ENCODE measurements at places on chromosomes 1 and 21. TPM values are rescaled to one million over a fixed set of nuclear protein-coding genes. Genes with fewer than 3 reads are reported as not detected.
A peak's percentile ranks its signal among the peaks of the same experiment; 100 is the strongest.

DNA sequence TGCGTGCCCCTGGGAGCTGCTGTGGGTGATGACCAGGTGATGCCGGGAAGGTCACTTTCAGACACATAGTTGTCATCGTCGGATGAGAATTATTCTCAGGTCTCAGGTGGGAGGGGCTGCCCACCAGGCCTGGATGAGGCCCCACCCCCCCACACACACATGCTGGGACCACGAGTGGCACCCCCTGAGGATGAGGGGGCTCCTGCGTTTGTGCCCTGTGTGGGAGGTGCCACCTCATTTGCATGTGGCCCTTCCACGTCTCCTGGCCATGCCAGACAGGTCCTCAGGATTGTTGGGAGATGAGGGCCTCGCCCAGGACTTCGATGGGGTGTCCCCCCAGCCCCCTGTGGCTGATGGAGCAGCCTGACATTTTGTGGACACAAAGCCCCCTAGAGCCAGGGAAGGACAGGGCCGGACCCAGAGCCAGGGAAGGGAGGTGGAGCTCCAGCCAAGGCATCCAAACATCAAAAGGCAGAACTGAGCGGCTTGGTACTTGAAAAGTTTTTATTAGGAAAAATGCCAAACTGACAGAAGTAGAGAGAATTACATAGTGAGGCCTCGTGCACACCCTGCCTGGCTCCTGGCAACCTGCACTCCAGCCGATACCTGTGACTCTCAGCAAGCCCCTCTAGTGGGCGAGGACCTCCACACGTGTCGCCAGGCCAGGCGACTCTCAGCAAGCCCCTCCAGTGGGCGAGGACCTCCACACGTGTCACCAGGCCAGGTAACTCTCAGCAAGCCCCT is 55.7 kb downstream of the PRKCZ start:
- no peak for DNase-seq

DNA sequence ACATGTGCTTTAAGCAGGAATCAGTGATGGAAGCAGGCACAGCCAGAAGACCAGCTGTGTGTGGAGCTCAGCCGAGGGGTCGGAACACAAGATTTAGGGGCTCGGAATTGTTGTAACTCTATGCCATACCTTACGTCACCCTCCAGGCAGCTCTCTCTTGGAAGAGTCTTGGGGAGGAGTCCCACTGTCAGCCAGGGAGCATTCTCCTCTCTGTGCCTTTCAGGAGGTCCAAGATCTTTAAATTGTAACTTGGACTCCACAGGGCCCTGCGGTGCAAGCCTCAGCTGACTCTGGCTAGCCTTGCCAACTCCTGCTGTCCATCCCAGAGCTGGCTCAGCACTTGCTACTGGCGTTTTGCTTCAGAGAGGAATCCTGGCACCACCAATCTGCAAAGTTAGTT is 26.4 kb upstream of the ROR1 start:
- no peak for DNase-seq

- DNase-seq = peak; percentile 16
These were observed 95.1 kb downstream of the RERE start for GRCh38 chr1:8722366-8722765.

DNA sequence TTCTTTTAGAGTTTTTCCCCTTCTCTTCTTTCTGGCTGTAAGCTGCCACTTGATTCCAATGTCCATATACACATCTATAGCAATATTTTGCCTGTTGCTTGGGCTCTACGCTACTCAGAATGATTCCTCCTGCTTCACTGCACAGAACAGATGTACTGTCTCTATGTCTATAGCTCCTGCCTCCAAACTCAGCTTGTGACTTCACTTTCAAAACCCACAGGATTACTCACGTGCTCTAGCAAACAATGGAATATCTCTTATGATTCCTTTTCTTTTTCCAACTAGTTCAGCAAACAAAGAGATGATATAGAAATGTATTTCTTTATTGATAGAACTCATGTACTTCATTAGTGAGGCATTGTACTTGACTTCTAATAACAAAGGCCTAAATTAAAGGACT is 80.5 kb upstream of the SOX13 start:
- DNase-seq = no peak

GRCh38 chr1:168079761-168080160 is 57.0 kb downstream of the GPR161 start:
- DNase-seq = peak; percentile 20

- peak; percentile 23 for DNase-seq
These were observed 602 bp upstream of the RIMKLA start for GRCh38 chr1:42379794-42380585.

DNA sequence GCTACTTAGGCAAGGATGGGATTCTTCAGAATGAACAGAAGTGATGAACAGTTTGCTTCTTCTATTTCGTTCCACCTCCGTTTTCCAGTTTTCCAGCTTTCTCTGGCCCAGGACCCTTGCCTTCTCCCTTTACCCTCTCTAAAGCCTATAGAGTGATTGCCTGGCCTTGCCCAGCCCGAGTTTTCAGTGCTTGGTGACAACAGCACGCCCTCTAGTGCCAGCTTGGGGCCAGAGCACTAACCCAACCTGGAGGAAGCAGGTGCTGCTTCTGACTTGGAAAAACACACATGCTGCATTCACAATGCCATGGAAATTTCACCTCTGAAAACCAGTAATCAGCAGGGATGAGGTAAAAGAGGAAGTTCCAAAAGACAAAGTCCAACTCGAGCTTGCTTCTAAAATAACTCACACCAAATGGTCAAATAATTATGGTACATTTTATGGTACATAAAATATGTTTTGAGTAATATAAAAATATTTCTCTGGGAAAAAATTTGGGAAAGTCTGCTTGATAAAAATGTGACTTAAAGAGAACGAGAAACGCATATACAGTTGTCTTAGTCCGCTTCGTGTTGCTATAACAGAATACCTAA is 26.1 kb downstream of the UBE2T start:
- DNase-seq = peak; percentile 73

DNA sequence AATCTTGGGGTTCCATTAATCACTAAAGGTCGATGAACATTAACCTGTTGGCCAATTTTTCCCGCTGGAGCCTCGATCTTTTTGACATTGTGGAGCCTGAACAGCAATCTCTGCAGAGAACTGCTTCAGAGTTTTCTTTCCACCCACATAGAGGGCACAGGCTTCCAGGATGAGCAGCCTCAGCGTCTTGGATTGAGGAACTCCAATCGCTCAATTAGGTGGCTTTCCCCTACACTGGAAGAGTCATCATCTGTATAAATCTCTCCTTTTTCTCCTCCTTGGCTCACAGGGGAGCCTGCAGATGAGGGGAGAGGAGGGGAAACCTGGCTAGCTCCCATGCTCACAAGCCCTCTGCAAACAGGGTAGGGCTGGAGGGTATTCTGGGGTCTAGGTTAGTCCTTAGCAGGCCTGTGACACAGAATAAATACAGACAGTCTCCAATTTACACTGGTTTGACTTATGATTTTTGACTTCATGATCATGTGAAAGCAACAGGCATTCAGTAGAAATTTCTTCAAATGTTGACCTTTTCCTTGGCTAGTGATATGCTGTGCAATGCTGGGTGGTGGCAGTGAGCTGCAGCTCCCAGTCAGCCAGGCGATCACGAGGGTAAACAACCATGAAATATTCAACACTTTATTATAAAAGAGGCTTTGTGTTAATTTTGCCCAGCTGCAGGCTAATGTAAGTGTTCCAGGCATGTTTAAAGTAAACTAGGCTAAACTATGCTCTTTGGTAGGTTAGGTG is 80.8 kb downstream of the PGBD5 start:
- no peak for DNase-seq

DNA sequence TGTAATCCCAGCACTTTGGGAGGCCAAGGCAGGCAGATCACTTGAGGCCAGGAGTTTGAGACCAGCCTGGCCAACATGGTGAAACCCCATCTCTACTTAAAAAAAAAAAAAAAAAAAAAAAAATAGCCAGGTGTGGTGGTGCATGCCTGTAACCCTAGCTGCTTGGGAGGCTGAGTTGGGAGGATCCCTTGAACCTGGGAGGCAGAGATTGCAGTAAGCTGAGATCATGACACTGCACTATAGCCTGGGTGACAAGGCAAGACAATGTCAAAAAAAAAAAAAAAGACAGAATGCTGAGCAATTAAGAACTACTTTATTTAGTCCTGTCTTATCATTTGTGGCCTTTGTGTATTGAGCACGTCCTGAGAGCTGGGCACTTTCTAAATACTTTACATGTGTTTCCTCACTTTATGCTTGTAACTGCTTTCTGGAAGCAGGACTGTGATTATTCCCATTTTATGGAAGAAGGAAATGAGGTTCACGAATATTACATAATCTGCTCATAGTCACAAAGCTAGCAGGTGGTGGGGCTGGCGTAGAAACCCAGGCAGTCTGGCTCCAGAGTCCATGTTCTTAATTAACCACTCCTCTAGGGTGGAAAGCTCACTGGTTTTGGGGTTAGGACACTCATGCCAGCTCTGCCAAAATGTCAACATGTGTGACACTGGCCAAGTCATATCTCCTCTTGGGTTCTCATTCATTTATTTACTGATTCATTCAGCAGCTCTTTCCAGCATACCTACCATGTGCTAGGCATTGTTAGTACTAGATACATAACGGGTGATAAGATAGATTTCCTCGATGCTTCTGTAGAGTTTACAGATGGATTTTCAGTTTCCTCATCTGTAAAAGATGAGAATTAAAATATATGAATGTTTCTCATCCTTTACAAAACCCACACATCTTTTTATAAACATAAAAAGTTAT is 57.7 kb downstream of the DDR2 start:
- no peak for DNase-seq

- peak; percentile 24 for DNase-seq
These were observed 40.3 kb upstream of the RUNX3 start for GRCh38 chr1:24970399-24970753.

GRCh38 chr1:238962941-238963340 is 423.4 kb upstream of the CHRM3 start:
- DNase-seq = no peak

DNA sequence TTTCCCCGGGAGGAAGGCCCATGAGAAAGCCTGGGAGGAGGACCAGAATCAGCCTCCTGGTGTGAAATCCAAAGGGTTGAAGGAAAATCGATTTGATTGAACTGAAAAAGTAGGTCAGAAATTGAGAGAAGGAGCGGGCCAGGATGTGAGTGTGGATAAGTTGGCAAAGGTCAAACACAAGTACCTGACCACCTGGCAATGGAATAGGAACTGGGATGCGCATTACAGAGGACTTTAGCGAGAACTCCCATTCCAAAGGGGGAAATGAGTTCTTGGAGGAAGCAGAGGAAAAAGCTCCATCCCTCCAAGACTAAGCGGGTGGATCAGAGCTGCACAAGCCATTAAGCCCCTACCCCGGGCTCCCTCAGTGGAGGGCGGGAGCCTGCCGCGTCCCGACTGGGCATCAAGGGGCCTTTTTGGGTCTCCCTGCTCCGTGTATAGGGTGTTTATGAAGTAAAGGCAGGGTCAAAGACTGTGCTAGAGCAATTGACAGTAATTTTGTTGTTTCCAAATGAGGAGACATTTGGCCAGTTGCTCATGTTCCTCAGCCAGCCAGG is 56.4 kb downstream of the TGFB2 start:
- no peak for DNase-seq

The CHIA gene
- not detected for total RNA-seq

The PTAFR gene
- total RNA-seq = under 0.01 TPM

The FAM72B gene
- total RNA-seq = 5.2 TPM

The CHODL gene
- under 0.01 TPM for total RNA-seq

The LEFTY2 gene
- total RNA-seq = not detected

The DESI2 gene
- total RNA-seq = 49.9 TPM

The EVA1C gene
- total RNA-seq = 8.4 TPM

The CFAP141 gene
- total RNA-seq = not detected

The LYPD8 gene
- under 0.01 TPM for total RNA-seq

The NBPF9 gene
- total RNA-seq = 24.5 TPM
